Stimulated activated CD4-positive, alpha-beta T cell treated with anti-CD3 and anti-CD28 coated beads, Interleukin-1b, Interleukin-23, amount 100 ng/mL, for 48 hours (primary cell): ENCODE measurements at places on chromosomes 4 and X.

DNA sequence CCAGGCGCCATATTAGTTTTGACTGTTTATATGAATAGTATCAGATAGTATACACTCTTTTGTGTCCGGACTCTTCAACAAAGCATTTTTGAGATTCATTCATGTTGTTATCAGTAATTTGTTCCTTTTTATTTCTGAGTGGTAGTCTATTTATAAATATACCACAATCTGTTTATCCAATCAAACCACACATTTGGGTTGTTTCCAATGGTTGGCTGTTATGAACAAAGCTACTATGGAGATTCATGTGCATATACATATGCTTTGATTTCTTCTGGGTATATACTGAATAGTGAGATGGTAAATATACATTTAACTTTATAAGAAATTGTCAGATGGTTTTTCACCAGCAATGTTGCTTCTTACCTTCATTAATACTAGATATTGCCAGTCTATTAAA, 36.8 kb upstream of the TAPT1 start:
- no peak for DNase-seq

GRCh38 chr4:119240128-119240527, 27.6 kb downstream of the USP53 start:
- DNase-seq: no peak

GRCh38 chrX:44731160-44731559, 112.7 kb upstream of the DUSP21 start:
- DNase-seq: no peak

- DNase-seq: no peak
These were observed 1.3 kb downstream of the RBM10 start for GRCh38 chrX:47146121-47146935.

DNA sequence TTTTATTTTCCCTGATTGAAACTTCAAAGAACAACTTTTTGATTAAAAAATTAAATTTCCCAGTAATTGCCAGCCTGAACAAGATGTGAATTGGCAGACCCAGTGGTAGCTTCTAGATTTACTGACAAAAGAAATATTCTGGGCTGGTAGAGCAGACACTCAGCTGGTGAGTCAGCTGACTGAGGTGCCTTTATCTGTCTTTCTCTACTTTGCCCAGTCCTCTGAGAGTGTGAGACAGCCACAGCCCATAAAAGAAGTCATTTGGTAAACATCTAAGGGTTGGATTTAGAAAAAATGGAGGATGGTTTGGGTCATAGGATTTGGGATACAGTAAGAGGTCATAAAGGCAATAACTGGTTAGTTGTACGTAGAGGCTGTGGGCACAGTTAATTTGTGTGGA, 54.5 kb downstream of the CCSER1 start:
- no peak for DNase-seq

GRCh38 chr4:111475666-111476065, 669.6 kb upstream of the FAM241A start:
- no peak for DNase-seq

GRCh38 chr4:87423317-87424098, 1.1 kb downstream of the NUDT9 start:
- no peak for DNase-seq

DNA sequence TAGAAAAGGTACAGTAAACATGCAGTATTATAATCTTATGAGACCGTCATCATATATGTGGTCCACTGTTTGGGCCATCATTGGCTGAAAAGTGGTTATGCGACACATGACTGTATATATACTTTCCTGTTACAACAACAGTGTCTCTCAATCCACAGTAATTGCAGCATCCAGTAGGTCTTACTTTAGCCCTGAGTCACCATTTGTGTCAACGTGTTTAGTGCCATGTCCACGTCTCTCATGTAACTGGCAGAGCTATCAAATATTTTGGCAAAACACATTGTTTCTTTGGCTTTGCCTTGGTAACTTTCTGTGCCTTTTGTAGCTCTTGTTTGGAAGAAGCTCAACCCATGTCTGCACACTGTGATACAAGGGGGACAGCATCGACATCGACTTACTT, 73.8 kb downstream of the CD38 start:
- no peak for DNase-seq

- no peak for DNase-seq
These were observed 17.0 kb upstream of the AP1AR start for GRCh38 chr4:112214390-112215264.
